ENCODE measurements at places on chromosomes 4 and X. TPM values are rescaled to one million over a fixed set of nuclear protein-coding genes. Genes with fewer than 3 reads are reported as not detected.

- no peaks in the 10 kb centered on the region for H3K4me1 ChIP-seq
- H3K36me3 ChIP-seq, result no peaks in the 10 kb centered on the region
- H3K4me3 ChIP-seq, result no peak overlapping the region
- no peak for DNase-seq
- no peaks in the 10 kb centered on the region for H3K27me3 ChIP-seq
These were observed 547.5 kb downstream of the NLGN4X start for GRCh38 chrX:5681159-5681558.

GRCh38 chrX:1165535-1166196, 46.8 kb downstream of the CRLF2 start:
- no peaks in the 10 kb centered on the region for H3K36me3 ChIP-seq
- H3K27me3 ChIP-seq, result peaks cover 12% of the 10 kb centered on the region
- DNase-seq, result no peak
- H3K27ac ChIP-seq, result no peak overlapping the region
- H3K4me1 ChIP-seq, result peaks cover 4% of the 10 kb centered on the region

DNA sequence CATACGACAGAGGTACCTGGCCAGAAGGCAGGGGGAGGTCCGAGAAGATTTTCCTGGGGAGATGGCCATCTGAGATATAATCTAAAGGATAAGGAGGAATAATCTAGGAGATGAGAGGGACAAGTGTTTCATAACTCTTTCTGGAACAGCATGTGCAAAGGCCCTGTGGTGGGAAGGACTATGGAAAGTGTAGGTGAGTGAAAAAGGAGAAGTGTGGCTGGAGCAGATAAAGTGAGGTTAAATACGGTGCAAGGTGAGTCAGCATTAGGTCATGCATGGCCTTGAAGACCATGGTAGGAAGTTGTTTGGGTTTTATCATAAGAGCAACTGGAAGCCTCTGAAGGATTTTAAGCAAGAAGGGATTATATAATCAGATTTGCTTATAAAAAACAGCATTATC, 34.6 kb upstream of the MTM1 start:
- no peak overlapping the region for H3K27ac ChIP-seq
- no peak for DNase-seq
- H3K36me3 ChIP-seq, result no peaks in the 10 kb centered on the region
- H3K27me3 ChIP-seq, result no peaks in the 10 kb centered on the region
- H3K4me3 ChIP-seq, result no peak overlapping the region

GRCh38 chr4:13537011-13537831, 7.1 kb downstream of the NKX3-2 start:
- H3K4me3 ChIP-seq, result no peak overlapping the region
- no peaks in the 10 kb centered on the region for H3K4me1 ChIP-seq
- no peak for DNase-seq
- H3K27ac ChIP-seq, result no peak overlapping the region

DNA sequence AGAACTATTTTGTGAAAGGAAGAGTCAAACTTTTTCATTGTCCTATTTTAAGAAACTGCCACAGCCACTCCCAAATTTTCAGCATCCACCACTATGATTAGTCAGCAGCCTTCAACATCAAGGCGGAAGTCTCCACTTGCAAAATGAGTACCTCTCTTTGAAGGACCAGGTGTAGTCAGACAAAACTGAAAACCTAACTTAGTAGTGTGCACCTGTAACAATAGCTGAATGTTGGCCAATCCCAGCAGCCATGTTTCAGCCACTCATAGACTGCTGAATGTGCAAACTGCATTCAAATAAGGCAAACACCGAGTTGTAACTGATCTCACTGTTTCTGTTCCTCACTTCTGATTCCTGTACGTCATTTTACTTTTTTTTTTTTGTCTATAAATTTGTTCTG, 341.1 kb downstream of the IL15 start:
- H3K36me3 ChIP-seq, result no peaks in the 10 kb centered on the region
- no peak overlapping the region for H3K27ac ChIP-seq
- DNase-seq, result no peak
- no peak overlapping the region for H3K4me3 ChIP-seq
- H3K27me3 ChIP-seq, result no peaks in the 10 kb centered on the region

GRCh38 chrX:69153060-69153730, 12.1 kb downstream of the PJA1 start:
- DNase-seq, result peak; percentile 45
- H3K27ac ChIP-seq, result peak overlapping the region; percentile 77
- H3K36me3 ChIP-seq, result no peaks in the 10 kb centered on the region
- no peak overlapping the region for H3K4me3 ChIP-seq
- H3K4me1 ChIP-seq, result peaks cover 6% of the 10 kb centered on the region
- H3K27me3 ChIP-seq, result peaks cover 20% of the 10 kb centered on the region

DNA sequence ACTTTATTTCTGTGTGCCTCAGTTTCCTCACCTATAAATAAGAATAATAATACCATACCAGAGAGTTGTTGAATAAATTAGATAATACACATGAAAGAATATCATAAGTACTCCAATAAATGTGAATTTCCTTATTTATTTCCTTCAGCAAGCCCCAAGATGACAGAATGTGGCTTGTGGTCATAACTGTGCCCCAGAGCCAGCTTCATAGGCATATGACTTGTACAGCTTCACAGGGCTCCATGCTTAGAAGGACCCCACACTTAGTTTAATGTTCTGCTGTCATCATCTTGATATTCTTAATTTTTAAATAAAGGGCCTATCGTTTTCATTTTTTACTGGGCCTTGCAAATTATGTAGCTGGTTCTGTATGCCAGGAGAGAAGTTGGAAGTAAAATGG, 25.3 kb downstream of the VSIG4 start:
- no peak overlapping the region for H3K27ac ChIP-seq
- H3K4me3 ChIP-seq, result no peak overlapping the region
- no peaks in the 10 kb centered on the region for H3K36me3 ChIP-seq
- no peaks in the 10 kb centered on the region for H3K27me3 ChIP-seq

GRCh38 chr4:113409181-113409580, 352.4 kb downstream of the CAMK2D start:
- H3K4me3 ChIP-seq, result no peak overlapping the region
- H3K27ac ChIP-seq, result no peak overlapping the region
- no peaks in the 10 kb centered on the region for H3K4me1 ChIP-seq
- no peaks in the 10 kb centered on the region for H3K36me3 ChIP-seq
- no peak for DNase-seq

DNA sequence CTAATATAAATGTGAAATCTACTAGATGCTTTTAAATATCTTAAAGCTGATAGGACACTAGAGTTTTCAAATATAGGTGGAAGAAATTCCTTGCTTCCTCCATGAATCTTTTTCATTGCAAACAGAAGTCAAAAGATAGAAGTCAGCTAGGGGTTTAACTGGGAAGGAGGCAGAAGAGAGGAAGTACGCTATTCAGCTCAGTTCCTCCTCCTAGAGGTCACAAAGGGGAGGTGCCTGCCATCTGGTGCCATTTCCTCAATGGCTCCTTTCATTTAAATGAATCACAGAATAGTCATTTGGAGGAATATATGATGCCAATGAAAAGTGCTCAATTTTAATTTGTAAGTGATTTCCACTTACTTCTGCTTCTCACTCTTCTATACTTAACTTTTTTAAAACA, 8.5 kb downstream of the COL25A1 start:
- H3K4me3 ChIP-seq, result no peak overlapping the region

DNA sequence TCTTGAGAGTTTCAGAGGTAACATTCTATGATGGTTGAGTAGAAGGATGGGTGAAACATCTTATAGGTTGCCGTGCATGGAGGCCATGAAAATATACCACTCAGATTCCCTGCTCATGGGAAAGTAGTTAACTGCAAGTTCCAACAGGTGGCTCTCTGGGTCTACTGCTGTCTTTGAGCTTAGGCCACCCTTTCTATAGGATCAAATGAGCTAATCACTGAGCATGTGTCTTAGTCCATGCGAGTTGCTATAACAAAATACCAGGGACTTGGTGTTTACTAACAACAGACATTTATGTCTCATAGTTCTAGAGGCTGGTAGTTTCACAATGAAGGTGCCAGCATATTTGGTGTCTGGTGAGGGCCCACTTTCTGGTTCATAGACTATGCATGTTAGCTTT, 144.8 kb upstream of the UNC5C start:
- H3K36me3 ChIP-seq, result no peaks in the 10 kb centered on the region
- H3K4me1 ChIP-seq, result no peaks in the 10 kb centered on the region
- no peak for DNase-seq
- H3K4me3 ChIP-seq, result no peak overlapping the region

DNA sequence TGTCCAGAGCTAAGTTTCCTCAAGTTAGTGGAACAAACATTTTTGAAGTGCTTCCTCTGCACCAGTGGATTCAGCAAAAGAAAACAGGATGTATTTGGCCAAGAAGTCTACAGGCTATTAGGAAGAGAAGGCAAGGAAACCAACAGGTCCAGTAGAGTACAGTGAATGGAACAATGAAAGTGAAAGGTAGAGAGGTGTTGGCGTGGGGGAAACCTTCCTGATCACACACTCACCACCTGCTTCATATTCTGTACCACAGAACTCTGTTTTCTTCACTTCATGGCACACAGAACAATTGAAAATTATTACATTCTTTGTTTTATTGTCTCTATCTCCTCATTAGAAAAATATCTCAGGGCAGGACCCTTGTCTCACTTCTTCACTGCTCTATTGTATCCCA, 417.4 kb upstream of the FMR1 start:
- H3K27me3 ChIP-seq, result no peaks in the 10 kb centered on the region
- no peaks in the 10 kb centered on the region for H3K36me3 ChIP-seq
- H3K4me1 ChIP-seq, result no peaks in the 10 kb centered on the region
- H3K4me3 ChIP-seq, result no peak overlapping the region
- H3K27ac ChIP-seq, result no peak overlapping the region

GRCh38 chrX:70132224-70132623, 1.0 kb upstream of the IGBP1 start:
- no peak for DNase-seq
- no peaks in the 10 kb centered on the region for H3K36me3 ChIP-seq
- peaks cover 6% of the 10 kb centered on the region for H3K27me3 ChIP-seq
- no peak overlapping the region for H3K27ac ChIP-seq
- no peaks in the 10 kb centered on the region for H3K4me1 ChIP-seq

DNA sequence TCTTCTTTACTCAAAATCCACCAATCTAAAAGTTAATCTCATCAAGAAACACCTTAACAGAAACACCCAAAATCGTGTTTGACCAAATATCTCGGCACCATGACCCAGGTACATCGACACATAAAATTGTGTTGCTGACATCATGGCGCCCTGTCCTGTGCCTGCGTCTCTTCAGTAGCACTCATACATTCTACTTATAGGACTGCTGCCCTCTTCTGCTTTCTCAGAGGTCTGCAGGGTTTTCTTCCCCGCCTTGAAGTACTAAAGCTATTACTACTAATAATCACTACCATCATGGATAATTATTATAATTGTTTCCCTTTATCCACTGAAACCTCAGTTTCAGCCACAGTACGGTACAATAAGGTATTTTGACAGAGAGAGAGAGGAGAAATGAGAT, 1403.1 kb upstream of the TENM3 start:
- H3K27ac ChIP-seq, result no peak overlapping the region
- H3K4me1 ChIP-seq, result no peaks in the 10 kb centered on the region
- DNase-seq, result no peak
- H3K4me3 ChIP-seq, result no peak overlapping the region
- no peaks in the 10 kb centered on the region for H3K36me3 ChIP-seq

GRCh38 chr4:40144716-40145115, 52.1 kb upstream of the RHOH start:
- no peak overlapping the region for H3K27ac ChIP-seq
- no peaks in the 10 kb centered on the region for H3K4me1 ChIP-seq
- peaks cover 41% of the 10 kb centered on the region for H3K36me3 ChIP-seq
- DNase-seq, result no peak
- H3K4me3 ChIP-seq, result no peak overlapping the region
- H3K27me3 ChIP-seq, result no peaks in the 10 kb centered on the region

DNA sequence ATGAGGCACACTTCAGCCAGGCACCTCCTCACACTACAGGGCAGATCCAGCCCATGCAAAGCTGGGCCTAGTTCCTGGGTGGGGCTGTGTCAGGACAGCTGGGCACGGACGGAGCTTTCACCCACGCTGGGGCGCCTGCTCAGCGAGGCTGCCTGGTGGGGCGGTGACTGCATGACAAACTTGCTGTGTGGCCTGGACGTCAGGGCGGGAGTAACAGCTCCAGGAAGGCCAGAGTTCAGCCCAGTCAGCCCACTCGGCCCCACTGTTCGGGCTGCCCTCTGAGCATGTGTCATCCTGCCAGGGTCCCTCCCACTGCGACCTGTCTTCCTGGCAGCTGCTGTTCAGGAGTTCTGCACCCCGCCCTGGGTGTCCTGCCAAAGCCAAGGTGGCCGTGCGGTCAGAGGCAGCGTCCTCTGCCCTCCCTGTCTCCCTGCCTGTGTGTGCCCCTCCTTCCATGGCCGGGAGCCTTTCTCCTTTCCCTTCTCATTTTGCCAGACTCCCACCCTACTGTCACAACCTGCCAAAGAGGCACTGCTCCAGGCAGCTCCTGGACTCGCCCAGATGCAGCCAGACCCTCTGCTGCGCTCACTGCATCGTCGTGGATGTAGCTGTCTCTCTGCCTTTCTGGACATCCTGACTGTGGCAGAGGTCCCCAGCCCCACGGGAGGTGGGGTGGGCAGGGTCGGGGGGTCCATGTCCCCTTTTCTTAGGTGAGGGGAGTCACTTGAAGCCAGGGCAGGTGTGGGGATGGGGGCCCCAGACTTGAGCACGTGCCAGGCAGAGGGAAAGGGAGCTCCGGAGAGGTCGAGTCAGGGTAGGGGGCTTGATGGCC, 33.0 kb upstream of the KIAA0232 start:
- H3K36me3 ChIP-seq, result no peaks in the 10 kb centered on the region
- H3K27ac ChIP-seq, result no peak overlapping the region
- no peak overlapping the region for H3K4me3 ChIP-seq
- DNase-seq, result peak; percentile 44

GRCh38 chrX:101551380-101551767, 1.0 kb downstream of the ARMCX1 start:
- no peaks in the 10 kb centered on the region for H3K4me1 ChIP-seq
- H3K36me3 ChIP-seq, result no peaks in the 10 kb centered on the region
- H3K27me3 ChIP-seq, result no peaks in the 10 kb centered on the region
- DNase-seq, result peak; percentile 3
- peak overlapping the region; percentile 68 for H3K4me3 ChIP-seq

- H3K27me3 ChIP-seq, result no peaks in the 10 kb centered on the region
- H3K27ac ChIP-seq, result no peak overlapping the region
- no peak for DNase-seq
- no peaks in the 10 kb centered on the region for H3K4me1 ChIP-seq
These were observed 136.8 kb downstream of the TECRL start for GRCh38 chr4:64272432-64272831.

- H3K4me3 ChIP-seq, result peak overlapping the region; percentile 79
- H3K36me3 ChIP-seq, result peaks cover 40% of the 10 kb centered on the region
- peak overlapping the region; percentile 87 for H3K27ac ChIP-seq
- no peak for DNase-seq
- H3K4me1 ChIP-seq, result peaks cover 40% of the 10 kb centered on the region
- H3K27me3 ChIP-seq, result no peaks in the 10 kb centered on the region
These were observed 840 bp upstream of the RPL34 start for GRCh38 chr4:108619372-108620100.

The STARD8 gene
- 22.6 TPM for total RNA-seq

The NAT8L gene
- total RNA-seq, result 5.9 TPM

The SERTM2 gene
- total RNA-seq, result not detected

The CLDN22 gene
- not detected for total RNA-seq

The ARMCX2 gene
- 42.0 TPM for total RNA-seq

The ETNPPL gene
- total RNA-seq, result 8.2 TPM

The MGAT4D gene
- total RNA-seq, result not detected

The BEND4 gene
- total RNA-seq, result 0.42 TPM

Data from tibial nerve (tissue), 4 donors.